ENCODE measurements at places on chromosomes 4 and X.

DNA sequence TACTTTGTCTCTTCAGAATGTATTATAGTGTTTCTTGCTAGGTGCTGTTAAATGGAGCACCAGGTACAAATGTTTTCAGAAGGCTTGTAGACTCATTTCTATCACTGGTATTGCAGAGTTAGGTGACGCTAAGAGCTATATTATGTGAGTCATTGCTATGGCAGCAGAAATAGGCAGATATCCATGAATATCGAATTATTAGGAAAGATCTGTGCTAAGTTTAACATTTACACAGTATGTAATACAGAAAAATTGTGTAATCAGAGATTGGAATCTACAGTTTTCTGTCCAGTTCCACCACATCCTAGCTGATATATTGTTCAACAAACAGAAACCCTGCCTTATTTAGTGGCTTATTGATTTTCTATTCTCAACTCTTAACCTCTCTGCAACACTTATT, 1025.5 kb downstream of the STIM2 start:
- no peak for DNase-seq

DNA sequence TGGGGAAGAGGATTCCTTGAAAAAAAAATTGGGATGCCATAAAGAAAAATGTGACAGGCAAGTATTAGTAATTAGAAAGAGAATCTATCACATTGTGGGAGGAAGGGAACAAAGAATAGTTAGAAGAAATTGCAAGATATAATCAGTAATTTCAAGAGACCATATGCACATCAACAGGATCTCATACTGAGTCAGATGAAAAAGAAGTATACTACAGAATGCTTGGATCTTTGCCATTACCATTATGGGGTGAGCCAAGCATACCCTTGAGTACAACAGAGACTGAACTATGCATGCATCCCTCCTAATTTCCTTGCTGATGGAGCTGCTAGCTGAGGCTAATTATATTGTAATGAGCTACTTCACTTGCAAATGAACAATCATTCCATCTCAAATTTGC, 287.6 kb downstream of the PAPSS1 start:
- no peak for DNase-seq

GRCh38 chr4:151811403-151811802, 50.6 kb upstream of the GATB start:
- no peak for DNase-seq

GRCh38 chr4:22991576-22991975, 298.8 kb downstream of the GBA3 start:
- DNase-seq = no peak

GRCh38 chr4:105306158-105306781, 159.6 kb downstream of the TET2 start:
- no peak for DNase-seq

Measured in SHP77 (cell line).